Globus pallidus (tissue), 1 donor: ENCODE measurements at places on chromosomes 6 and 20.

DNA sequence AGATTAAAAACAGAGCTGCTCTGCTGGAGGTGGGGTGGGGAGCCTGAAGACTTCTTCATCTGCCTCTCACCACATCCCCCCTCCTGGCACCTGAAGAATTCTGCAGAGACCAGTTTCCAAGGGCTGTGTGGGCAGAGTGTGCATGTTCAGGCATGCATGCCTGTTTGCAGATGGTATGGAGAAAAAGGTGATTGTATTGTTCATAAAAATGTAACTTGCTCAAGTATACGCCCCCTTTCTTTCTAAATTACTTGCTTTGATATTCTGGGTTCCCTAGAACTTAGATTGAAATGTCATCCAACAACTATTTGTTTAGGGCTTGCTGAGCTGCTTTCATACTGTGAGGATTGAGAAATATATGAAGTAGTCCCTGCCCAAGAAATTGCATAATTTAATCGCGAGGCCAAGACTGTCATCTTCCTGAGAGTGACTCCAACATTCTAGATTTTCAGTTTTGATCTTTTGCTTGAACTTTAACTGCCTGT lies 83.6 kb downstream of the LCA5 start:
- DNase-seq: no peak

DNA sequence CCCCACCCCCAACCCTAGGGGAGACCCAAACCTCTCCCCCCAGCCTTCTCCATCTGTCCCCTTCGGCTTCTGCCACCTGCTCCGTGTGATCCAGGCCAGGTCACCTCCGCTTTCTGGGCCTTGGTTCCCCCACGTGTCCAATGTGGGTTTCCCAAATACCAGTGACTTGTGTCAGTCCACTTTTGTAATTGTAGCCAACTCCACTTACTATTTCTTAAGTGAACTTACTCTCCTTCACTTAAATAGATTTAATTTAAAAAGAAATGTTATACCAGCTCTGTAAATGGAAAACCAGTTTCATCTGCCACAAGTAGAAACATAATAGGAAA lies 10.0 kb upstream of the FAM110A start:
- DNase-seq: no peak

- DNase-seq: no peak
These were observed 134.2 kb upstream of the LRFN2 start for GRCh38 chr6:40721271-40721952.

DNA sequence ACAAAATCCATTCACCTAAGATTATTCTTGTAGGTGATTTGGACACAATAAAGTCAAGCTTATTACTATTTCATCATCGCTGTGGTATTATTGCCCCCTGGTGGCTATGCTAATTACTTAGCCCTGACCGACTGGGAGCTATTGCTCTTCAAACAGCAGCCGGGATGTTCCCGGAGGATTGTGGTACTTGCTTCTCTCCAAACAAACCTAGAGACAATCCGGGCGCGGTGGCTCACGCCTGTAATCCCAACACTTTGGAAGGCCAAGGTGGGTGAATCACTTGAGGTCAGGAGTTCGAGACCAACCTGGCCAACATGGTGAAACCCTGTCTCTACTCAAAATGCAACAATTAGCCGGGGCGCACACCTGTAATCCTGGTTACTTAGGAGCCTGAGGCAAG lies 15.4 kb upstream of the STMND1 start:
- DNase-seq: peak; percentile 75

GRCh38 chr6:3499603-3500002 lies 42.8 kb upstream of the SLC22A23 start:
- no peak for DNase-seq

GRCh38 chr6:164661716-164662115 lies 647.7 kb downstream of the C6orf118 start:
- DNase-seq: no peak

GRCh38 chr6:133779916-133780695 lies 108.8 kb upstream of the TCF21 start:
- no peak for DNase-seq

GRCh38 chr6:149234051-149234962 lies 83.2 kb upstream of the TAB2 start:
- no peak for DNase-seq

- peak; percentile 27 for DNase-seq
These were observed 914 bp downstream of the SNAP91 start for GRCh38 chr6:83707829-83708545.

- no peak for DNase-seq
These were observed 142.4 kb downstream of the ISM1 start for GRCh38 chr20:13363473-13363872.

DNA sequence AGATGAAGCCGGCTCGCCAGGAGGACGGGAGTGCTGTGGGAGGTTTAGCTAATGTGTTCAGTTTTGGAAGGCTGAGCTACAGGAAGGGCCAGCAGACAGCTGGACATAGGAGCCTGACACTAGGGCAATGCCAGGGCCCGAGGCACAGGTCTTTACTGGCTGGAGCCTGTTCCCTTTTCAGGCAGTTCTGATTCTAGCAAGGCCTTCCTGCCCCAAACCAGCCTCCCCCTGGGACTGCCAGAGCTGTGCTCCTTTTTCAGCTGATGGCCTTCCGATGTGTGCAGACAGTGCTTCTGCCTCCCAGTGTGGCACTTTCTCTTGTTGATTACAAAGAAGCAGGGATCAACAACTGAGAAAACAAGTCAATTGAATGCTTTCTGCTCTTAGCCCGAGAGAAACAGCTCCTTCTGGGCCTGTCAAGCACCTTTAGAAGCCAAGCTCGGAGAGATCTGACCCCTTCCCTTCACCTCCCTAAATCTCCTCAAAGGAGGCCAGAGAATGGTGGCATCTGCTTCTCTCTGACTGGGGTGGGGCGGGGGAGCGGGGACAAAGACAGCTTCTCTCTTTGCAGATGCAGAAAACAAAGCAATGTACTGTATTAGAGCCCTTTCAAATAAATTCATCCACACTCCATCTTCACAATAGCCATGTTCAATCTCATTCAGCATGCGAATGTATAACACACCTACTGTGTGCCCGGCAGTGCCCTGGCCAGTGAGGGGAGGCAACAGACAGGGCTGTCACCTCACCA lies 63.2 kb downstream of the RAB44 start:
- peak; percentile 94 for DNase-seq

GRCh38 chr6:118985123-118985830 lies 50.3 kb upstream of the MCM9 start:
- no peak for DNase-seq

DNA sequence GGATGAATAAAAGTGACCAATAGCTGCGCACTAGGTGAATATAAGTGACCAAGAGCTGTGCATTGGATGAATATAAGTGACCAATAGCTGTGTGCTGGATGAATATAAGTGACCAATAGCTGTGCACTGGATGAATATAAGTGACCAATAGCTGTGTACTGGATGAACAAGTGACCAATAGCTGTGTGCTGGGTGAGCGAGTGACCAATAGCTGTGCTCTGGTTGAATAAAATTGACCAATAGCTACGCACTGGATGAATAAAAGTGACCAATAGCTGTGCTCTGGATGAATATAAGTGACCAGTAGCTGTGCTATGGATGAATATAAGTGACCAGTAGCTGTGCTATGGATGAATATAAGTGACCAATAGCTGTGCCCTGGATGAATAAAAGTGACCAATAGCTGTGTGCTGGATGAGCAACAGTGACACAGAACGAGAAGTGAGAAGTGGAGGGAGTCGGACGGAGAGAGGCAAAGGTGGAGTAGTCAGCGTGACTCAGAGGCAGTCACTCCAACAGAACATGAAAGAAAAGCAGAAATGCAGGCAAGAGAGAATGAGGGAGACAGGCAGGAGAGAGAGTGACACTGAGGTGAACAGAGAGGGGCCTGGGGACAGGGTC lies 38.5 kb downstream of the RBM38 start:
- DNase-seq: no peak

DNA sequence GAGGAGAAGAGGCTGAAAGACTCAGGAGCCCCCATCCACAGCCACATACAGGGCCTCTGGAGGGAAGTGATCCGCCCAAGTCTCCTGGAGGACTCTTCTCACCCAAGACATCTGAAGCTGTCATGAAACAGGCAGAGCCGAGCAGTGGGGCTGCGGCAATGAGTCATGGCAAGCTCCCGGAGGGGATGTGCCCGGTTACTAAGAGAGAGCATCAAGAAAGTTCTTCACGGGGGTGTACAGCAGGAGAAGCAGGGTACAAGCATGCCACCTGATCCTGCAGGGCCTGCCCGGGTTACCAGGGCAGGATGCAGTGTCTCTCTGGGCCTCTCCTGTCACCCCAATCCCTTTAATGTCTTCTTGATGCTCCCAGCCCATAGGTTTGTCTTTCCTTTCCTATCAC lies 21.1 kb downstream of the TRIM26 start:
- DNase-seq: no peak

GRCh38 chr20:51409192-51409880 lies 133.2 kb downstream of the NFATC2 start:
- DNase-seq: no peak

DNA sequence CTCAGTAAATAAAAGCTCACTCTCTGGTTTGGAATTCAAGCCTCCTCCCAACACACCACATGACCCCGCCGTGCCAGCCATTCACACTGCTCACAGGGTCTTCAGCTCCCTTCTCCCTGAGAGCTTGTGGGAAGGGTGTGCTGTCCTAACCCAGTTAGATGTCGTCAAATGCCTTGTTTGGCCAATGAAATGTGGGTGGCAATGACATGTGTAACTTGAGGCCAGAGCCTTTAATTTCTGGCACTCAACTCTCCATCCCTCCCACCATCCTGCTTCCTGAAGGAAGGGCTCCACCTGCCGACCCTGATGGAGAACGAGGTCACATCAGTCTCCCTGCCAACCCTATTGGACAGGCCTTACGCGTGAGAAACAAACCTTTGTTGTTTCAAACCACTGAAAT lies 224.5 kb upstream of the AGPAT4 start:
- peak; percentile 13 for DNase-seq

DNA sequence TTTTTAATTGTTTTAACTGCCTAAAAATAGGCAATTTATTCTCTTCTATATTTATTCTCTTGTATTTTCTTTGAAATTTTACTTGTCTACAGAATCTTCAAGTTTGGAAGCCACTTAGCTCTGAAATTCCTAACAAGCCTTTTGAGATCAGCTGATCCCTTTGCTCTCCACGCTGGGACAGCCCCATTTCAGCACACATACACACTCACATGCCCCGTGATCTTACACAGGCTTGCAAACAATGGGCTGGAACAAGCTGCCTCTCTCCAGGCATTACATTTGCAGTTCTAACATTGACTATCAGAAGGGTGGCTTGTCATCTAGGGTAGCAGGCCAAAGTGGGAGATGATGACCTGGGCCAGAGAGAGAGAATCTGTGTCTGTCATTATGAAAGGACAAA lies 62.1 kb upstream of the RAB32 start:
- DNase-seq: no peak

DNA sequence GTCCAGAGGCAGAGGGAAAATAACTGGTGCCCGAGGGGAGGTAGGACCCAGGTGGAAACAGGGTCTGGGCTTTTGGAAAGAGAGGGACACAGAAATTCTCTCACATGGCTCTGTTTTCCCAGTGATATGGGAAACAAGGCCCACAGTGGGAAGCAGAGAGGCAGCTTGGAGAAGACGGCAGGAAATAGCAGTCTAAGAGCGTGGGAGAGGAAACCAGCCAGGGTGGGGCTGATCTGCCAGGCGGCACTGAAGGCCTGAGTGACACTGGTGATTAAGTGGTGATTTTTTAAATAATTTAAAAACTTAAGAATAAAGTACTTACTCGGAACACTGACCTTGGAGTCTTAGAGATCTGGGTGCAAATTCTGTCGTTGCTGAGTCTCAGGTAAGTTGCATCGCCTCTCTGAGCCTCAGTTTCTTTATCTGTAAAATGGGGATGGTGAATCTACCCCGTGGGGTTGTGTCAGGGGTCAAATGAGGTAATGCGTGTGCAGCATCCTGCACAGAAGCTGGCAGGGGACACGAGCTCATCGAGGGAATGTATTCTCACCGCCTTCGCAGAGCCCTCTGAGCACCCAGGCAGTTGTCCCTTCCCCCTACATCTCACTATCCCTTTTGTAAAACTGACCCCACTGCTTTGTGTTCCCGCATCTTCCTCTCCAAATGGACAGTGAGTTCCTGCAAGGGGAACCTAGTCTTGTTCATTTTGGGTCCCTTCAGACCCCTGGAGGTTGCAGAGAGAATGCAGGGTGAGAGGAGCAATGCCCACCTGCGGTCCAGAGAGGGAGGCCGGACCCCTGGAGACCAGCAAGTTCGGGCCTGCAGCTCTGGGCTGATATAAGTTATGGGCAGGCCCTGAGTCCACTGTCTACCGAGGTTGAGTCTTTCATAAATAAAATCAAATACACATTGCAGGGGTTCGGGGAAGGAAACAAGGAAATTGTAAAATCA lies 228.6 kb upstream of the PMEPA1 start:
- no peak for DNase-seq

GRCh38 chr6:13390658-13391057 lies 62.3 kb upstream of the TBC1D7 start:
- no peak for DNase-seq

GRCh38 chr6:166648846-166649245 lies 21.8 kb upstream of the RPS6KA2 start:
- no peak for DNase-seq

DNA sequence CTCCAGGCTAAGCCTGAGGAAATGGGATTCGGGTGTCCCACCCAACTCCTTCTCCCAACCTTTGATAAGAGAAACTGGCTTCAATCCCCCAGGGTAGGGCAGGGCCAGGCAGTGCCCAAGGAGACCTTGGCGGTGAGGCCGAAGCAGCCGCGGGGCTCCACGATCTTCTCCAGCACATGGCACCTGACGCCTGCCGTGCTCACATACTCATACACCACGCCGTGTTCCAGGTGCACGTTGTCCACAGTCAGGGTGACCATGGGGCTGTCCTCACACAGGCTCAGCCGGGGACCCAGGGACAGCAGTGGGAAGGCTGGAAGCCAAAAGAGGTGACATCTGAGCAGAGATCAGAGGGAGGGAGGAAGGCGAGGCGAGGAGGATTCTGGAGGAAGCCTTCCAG lies 176.5 kb downstream of the PREX1 start:
- no peak for DNase-seq

GRCh38 chr20:53923566-53924369 lies 146.6 kb downstream of the BCAS1 start:
- no peak for DNase-seq

- no peak for DNase-seq
These were observed 853.3 kb upstream of the MAN1A1 start for GRCh38 chr6:120202878-120203277.

DNA sequence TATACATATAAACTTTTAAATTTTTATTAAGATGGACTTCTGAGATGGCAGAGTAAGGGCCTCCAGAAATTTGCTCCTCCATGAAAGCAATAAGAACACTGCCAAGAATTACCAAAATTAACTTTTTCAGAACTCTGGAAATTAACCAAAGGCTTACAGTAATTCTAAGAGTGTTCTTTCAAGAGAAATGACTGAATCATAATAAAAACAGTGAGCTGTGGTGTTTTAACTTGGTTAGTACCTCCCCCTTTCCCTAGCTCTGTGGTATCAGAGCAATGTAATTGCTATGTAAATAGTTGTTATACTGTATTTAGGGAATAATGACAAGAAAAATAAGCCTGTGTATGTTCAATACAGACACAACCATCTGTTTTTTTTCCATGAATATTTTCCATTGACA lies 19.0 kb downstream of the HECA start:
- DNase-seq: no peak
